ENCODE measurements at places on chromosomes 11 and 22.

- no peak for DNase-seq
Observed at GRCh38 chr11:86547727-86548126, 124.7 kb downstream of the ME3 start.

DNA sequence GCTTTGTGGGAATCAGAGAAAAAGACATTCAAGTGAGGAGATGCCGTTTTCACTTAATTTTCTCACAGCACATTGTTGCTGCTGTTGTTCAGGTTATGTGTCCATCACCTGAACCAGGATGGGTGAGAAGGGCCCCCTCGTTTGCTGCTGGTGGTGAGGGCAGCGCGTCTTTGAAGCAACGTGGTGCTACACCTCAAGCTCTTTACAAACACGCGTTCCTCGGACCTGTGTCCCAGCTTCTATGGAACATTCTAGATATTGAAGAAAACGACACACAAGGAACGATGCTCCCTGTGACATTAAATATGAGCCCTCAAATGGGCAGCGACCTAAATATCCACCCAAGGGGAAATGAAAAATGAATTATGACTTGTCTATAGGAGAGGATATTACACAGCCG lies 418.6 kb downstream of the MN1 start:
- DNase-seq = no peak

GRCh38 chr11:82845356-82846353 lies 54.6 kb downstream of the PRCP start:
- peak; percentile 19 for DNase-seq

- DNase-seq = no peak
Observed at GRCh38 chr22:17552737-17553136, 10.6 kb upstream of the SLC25A18 start.

DNA sequence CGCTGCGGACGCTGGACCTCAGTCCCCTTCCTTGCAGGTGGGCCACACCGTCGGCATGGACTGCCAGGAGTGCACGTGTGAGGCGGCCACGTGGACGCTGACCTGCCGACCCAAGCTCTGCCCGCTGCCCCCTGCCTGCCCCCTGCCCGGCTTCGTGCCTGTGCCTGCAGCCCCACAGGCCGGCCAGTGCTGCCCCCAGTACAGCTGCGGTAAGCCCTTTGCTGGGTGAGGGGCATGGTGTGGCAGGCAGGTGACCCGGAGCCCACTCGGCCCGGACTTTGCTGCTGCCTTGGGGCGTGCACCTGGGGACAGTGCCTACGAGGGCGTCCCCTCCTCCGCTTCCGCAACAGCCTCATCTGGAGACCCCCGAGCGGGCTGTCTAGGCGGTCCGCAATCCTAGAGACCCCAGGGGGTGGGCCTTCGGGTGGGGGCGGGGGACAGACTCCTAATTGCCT lies 25.4 kb upstream of the MUC5B start:
- no peak for DNase-seq

DNA sequence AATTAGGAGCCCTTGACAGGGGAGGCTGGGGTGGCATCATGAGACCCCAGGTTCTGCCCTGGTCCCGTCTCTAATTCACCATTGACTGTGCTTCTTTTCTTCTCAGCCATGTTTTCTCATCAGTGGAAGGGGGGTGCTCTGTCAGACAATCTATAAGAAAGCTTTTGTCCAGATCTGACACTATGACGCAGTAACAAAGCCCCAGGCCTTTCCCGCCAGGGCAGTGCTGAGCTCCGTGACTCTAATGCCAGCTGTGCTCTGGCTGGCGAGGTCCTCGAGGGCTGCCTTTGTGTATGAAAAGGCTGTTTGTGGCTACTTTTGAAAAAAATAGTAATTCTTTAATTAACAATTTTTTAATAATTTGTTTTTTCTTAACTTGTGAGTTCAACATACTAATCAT lies 3.2 kb downstream of the CD6 start:
- DNase-seq = no peak

- DNase-seq = no peak
Observed at GRCh38 chr22:19220867-19221266, 42.3 kb upstream of the SLC25A1 start.

DNA sequence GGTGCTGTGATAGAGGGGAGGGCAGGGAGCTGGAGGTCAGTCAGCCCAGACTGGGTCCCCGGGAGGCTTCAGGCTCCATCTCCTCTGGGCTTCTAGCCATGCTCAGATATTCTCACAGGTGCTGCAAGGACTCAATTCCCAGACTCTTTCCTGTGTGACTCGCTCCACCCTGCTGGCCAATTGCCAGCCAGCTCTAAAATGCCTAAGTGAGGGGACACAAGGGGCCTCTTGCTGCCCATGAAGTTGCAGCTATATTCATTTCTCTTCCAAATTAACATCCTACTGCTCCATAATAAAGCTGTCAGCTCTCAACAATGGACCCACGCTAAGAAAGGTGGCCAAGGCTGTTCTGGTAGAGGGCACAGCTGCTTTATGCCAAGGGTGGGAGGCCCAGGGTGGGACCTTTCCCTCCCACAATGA lies 101.5 kb downstream of the PLEKHA7 start:
- DNase-seq = no peak

GRCh38 chr11:91802475-91802874 lies 422.1 kb upstream of the FAT3 start:
- no peak for DNase-seq

Measured in suppressor macrophage treated with lipopolysaccharide for 4 hours (primary cell).